ENCODE measurements at places on chromosomes 7 and 10.

DNA sequence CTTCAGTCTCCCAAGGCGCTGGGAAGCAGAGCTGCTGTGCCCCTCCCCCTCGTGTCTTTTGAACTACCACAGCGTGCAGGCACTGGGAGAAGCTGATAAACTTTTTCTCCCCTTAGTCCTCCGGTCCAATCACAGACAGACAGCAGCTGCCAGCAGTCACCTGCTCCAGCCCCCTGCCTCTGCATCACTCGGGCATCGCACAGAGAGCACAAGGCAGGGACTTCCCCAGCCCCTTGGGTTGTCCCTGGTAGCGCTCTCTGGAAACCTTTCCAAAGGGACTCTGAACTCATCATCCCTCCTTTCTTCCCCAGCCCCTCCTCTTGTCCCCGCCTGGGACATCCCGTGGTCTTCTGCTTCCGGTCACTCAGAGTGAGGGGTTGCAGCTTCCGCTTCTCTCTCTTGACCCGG, 1.4 kb upstream of the NEUROG3 start:
- no peak for DNase-seq

DNA sequence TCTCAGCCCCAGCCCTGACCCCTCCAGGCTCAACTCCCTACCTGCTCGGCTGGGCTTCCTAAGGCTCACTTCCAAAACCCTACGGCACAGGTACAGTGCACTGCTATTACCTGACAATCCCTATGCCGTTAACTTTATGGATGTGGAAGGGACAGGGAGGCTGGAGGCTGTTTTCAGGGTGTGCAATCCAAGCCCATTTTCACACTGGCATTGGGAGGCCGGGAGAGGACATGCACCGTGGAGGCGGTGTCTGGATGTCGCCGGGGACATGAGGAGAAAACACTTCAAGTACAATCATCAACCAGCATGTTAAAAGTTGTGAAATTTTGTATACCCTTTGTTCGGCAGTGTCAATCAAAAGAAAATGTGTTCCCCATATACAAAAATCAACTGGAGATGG, 80.1 kb downstream of the MAD1L1 start:
- DNase-seq: no peak

DNA sequence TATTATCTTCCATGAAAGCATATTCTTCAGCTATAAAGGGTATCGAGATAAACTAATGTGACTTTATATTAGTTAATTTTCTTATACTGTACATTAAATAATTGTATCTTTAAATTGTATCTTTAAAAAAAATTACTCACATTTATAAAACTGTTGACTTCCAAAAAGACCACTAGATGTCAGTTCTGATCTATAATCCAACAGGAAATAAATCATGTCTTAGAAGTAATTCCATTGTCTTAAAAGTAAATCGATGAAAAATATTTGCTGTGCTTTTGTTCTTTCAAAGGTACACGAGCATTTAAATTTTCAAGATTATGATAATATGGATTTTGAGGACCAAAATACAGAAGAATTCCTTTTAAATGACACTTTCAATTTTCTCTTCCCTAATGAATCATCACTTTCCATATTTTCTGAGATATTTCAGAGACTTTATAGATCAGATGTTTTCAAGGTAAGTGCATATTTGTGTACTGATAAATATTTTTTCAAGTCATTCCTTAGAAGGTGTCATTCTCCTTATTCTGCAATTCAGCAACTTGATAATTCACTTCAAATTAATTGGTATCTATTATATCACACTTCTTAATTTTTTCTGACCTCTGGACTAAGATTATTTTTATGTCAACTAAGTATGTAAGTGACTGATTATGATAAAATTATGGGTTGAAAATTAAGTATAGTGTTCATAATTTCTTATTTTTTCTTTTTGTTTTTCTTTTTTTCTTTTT, 138.5 kb downstream of the CPED1 start:
- no peak for DNase-seq

DNA sequence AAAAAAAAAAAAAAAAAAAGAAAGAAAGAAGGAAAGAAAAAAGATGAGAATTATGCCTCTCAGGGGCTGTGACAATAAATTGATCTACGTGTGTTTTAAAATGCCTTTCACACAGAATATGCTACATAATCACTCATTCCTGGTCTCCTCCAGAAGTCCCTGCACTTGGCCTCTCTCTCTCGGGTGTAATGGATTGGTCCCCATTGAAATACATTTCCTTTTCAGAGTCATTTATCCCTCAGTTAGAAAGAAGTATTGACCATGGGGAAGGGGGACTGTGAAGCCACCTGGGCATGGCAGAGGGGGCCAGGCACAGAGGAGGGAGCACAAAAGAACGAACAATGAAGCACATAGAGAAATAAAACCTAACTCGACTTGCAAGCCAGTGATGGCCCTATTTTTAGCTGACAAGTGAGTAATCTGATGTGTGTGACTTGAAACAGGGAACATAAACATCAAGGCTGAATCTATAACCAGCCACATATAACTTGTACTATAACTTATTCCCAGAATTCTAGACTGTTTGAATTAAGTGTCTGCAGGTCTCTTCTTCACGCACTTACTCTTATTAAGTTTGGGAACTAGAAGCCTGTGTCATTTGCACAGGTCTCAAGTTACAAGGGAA, 490.8 kb downstream of the KCNMA1 start:
- no peak for DNase-seq

- DNase-seq: no peak
These were observed 170.0 kb downstream of the PTEN start for GRCh38 chr10:88033385-88033784.

GRCh38 chr7:22566176-22566575, 66.2 kb upstream of the STEAP1B start:
- DNase-seq: no peak

GRCh38 chr7:16564909-16565426, 38.3 kb downstream of the LRRC72 start:
- DNase-seq: no peak

GRCh38 chr10:126685756-126686155, 15.3 kb upstream of the C10orf90 start:
- DNase-seq: no peak

- DNase-seq: no peak
These were observed 325.6 kb upstream of the KAT6B start for GRCh38 chr10:74500816-74501215.

DNA sequence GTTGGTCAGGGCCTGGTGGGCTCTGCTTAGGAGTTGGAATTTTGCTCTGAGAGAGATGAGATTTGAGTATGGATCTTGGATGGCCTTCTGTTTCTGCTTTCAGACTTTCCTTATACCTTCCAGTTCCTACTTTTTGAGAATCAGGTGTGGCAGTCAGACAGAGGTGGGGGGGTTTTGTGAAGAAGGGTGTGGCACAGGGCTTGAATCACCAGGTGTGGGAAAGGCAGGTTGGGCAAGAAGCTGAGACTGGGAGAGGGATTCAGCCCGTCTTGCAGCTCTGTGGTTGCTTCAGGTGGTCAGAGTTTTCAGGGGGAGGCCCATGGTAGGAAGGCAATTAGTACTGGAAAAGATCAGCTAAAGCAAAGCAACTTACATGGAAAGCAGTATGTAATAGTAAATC, 340.2 kb downstream of the LRMDA start:
- no peak for DNase-seq

DNA sequence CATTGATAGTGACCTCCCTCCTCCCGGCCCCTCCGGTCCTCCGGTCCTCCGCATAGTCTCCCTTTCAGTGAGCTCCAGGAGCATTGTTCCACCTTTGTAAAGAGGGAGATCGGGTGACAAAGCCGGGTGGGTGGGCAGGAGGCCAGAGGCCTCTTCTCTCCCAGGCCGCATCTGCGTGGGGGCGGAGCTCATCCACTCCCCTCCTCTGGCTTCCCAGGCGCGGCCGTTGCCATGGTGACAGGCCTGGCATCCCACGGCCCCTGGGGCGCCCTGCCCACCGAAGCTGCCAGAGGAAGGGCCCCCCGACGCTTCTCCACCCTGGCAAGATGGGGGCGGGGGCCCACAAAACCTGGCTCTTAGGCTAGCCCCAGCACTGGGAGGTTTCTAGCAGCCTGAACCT, 4.4 kb upstream of the FZD9 start:
- no peak for DNase-seq

GRCh38 chr10:119283818-119284217, 76.4 kb downstream of the GRK5 start:
- no peak for DNase-seq

DNA sequence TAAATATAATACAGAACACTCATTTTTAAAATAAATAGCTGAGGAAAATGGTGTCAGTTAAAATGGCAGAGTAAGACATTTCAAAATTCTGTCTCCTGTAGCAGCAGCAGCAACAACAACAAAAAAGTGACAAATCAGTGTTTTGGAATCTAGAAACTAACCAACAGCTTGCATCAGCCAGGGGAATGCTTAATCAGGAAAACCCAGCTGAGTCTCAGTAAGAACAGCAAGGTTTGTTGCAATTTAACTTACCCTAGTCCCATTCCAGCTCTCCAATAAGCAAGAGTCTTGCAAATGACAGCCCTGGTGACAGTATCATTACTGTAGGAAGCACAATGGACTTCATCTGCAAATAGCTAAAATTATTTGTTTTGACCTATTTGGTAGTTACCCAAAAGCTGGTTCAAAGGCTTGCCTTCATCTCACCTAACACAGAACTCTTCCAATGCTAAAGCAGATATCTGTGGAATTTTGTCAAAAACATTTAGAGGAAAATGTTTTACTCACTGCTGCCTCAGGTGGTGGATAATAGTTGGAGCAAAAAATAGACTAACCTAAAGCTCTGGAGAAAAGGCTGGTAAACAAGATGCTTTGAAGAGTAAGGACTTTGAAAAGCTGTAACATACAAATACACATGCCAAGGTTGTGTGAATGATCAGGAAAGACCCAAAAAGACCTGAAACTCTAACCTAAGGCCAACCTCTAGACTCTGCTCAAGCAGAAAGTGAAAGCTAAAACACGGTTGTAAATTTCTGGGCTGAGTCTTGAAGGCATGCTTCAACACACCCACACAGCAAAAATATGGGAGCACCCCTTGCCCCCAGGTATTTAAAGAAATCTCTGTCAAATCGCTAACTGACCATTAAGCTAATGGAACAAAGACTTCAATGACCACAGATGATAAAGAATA, 9.9 kb upstream of the ARHGAP22 start:
- no peak for DNase-seq

- no peak for DNase-seq
These were observed 29.6 kb downstream of the FGFBP3 start for GRCh38 chr10:91879515-91880170.

- no peak for DNase-seq
These were observed 5.9 kb downstream of the DIP2C start for GRCh38 chr10:683448-684071.

DNA sequence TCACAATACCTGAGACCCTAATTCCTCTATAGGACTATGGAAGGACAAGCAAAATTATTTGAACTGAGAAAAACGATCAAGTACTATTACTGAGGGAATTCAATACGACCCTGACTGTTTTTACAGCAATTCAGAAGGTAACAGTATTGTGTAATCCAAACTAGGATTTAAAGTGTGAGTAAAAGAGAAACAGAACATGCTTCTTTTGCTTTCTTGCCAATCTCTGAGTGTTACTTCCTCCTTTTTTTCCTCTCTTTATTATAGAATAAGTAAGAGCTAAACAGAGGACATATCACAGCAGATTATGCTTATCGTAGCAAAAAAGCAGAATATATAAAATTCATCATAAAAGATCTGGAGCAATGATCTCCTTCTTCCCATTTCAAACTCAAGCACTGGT, 292.1 kb downstream of the THSD7A start:
- no peak for DNase-seq

- no peak for DNase-seq
These were observed 6.5 kb upstream of the TSPAN13 start for GRCh38 chr7:16747102-16747501.

- no peak for DNase-seq
These were observed 541.6 kb upstream of the PFKP start for GRCh38 chr10:2525781-2526180.

- DNase-seq: no peak
These were observed 92.7 kb upstream of the GDF10 start for GRCh38 chr10:47207281-47207615.

DNA sequence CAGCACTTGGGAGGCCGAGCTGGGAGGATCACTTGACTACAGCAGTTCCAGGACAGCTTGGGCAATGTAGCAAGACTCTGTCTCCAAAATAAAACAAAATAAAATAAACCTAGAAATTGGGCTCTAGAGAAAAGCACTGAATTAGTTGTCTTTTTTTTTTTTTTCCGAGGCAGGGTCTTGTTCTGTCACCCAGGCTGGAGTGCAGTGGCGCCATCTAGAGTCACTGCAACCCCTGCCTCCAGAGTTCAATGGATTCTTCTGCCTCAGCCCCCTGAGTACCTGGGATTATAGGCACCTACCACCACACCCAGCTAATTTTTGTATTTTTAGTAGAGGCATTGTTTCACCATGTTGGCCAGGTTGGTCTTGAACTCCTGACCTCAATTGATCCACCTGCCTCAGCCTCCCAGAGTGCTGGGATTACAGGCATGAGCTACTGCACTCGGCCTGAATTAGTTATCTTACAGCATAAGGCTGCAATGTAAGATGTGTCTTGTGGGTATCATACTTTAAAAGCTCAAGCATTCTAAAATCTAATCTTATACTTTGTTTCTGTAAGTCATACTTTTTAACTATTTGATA, 12.8 kb downstream of the MEIG1 start:
- no peak for DNase-seq

DNA sequence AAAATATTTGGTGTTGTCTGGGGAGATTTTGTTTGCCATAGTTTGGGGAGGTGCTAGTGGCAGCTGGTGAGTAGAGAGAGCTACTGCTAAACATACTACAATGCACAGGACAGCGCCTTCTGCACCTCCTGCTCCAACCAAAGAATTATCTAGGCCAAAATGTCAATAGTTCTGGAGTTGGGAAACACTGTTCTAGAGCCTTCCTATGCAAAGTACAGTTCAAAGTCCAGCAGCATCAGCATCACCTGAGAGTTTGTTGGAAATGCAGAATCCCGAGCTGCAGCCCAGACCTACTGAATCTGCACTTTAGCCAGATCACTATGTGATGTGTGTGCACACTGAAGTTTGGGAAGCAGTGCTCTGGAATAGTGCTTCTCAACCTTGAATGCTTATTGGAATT, 290.7 kb downstream of the TCF7L2 start:
- no peak for DNase-seq

DNA sequence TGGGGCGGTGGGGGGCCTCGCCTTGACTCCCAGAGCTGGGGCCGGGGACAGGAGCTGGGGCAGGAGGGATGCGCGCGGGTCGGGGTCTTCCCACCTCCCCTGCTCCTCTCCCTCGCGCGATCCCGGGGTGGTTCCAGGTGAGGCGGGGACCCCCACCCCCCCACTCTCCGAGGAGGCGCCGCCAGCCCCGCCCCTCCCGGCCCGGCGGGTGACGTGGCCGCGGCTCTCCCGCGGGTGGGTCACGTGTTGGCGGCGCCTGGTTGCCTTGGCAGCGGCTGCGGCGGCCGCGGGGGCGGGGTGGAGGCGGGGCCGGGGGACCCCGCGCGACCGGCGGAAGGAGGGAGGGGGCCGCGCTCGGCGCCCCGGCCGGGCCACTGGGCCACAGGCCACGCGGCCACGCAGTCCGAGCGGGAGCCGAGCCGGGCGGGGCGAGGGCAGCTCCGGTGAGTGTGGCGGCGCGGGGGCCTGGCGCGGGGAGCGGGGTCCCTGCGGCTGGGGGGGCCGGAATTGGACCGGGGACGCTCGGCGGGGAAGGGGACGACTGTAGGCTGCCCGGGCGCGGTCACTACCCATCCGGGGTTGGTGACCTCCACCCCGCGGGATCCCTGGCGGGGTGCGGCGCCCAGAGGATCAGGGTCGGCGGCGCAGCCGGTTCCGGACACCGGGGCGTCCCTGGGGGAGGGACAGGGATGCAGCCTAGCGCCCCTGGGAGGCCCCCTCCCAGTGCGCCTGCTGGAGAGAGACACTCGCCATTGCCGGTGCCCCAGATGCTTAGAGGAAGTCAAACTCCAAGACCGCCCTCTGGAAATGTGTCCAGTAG, at the start of gene ORAI2:
Gene ORAI2 (plus strand): TSS at position 357 of the 820 bp plus-strand sequence. CDS start 5,382 bp downstream, outside the sequence.
- DNase-seq: peak; percentile 16

- DNase-seq: no peak
These were observed 282.0 kb upstream of the AKR1E2 start for GRCh38 chr10:4543938-4544533.
